Stimulated activated CD4-positive, alpha-beta T cell treated with anti-CD3 and anti-CD28 coated beads, Interleukin-4, amount 100 ng/mL, for 48 hours (primary cell): ENCODE measurements at places on chromosomes 7 and 10.

DNA sequence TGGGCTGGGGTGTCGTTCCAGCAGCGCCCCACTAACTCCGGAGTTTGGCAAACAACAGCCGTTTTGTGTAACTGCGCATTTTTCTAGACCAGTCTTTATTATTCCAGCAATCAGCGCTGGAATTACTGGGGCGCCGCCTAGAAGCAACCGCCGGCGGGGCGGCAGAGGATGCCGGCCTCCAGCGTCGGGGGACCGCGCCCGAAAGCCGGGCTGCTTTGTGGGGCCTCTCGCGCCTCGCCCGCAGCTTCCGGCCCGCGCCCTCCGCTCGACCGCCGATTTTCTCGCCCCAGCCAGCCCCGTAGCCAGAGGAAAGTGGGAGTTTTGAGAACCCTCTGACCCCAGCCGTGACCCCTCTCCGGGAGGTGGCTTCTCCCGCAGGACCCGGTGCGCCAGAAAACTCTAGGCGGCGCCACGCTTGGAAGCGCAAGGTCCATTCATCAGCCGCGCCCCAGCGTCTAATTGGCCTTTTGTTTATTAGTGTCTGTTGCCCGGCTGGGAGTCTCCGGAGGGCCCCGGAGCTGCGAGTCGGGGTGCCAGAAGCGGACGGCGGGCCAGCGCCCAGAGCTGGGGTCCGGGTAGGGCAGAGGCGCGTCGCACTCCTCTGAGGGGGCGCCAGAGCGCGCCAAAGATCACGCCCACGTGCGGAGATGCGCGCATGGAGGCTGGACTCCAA lies 10.7 kb downstream of the EMX2 start:
- DNase-seq = no peak

- no peak for DNase-seq
These were observed 148.6 kb downstream of the CYP26A1 start for GRCh38 chr10:93222211-93222754.

GRCh38 chr10:5442065-5442989 lies 30.0 kb downstream of the NET1 start:
- no peak for DNase-seq

- DNase-seq = no peak
These were observed 151.8 kb downstream of the KCNMA1 start for GRCh38 chr10:77485847-77486246.

- DNase-seq = no peak
These were observed 10.0 kb downstream of the MTURN start for GRCh38 chr7:30144657-30145306.

DNA sequence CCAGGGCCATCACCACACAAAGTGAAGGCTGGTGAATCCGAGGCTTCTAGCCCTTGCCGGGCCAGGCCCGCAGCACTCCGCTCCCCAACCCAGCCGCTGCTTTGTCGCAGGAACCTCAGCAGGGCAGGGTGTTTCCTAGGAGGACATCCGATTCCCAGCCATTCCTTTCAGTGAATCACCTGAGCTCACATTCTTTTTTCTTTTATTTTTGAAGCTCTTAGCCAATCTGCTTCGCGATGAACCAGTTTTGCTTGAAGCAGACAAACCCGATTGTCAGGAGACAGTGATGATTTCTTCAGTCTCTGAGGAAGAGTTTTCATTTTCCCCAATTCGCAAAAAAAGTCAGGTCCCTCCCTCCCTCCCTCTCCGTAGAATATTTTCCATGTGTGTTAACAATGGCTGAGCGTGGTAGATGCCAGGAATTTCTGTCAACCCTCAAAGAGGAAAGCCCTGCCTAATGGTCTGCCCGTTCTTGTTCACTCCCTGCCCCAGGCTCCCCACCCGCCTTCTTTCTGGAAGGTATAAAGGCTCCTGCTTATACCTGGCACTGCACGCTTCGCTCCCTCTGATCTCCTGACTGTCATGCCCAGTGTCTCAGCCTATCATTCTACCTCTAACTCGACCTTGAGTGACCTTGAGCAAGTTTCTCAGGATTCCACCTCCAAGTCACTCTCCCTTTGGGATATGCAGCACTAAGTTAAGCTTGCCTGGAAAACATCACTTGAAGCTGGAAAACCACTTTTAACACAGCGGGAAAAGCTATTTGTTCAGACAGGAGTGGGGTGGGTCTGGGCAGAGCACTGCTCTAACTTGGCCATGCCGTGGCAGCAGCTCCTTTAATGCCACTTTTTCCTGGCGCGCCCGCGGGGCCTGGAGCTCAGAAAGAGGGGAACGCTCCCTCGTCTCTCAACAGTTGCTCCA lies 35.1 kb downstream of the EGFR start:
- no peak for DNase-seq

DNA sequence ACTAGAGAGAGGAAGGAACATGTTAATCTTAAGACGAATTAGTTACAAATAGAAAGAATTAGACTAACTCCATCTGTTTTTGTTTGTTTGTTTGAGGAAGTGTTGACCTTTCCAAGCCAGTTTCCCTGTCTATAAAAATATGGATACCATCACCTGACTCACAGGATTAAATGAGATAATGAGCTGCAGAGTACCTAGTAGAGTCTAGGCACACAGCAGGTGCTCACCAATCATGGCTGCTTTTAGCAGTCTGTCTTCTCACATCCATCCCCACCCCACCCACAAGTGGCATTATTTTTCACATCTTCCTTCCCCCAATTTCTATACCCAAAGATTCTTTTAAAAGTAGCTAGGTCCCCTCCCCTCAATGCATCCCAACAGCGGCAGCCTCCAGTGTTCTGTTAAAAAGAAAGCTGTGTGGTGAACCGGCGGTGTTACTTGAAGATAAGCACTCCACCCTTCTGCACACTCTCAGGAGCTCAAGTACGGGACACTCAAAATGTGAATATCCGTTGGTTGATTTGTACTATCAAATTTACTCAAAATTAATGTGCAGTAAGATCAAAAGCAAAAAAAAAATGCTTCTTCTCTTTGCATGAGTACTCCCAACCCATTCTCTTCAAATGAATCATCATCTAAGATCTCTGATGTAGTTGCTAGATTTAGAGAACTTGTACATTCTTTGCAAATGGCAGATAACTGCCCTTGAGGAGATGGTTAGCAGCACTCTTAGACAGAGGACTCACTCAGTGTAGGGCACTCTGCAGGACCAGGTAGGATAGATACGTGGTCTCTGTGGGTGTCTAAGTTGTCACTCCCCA lies 145.4 kb upstream of the ASAH2 start:
- no peak for DNase-seq

GRCh38 chr10:74586088-74586585 lies 240.3 kb upstream of the KAT6B start:
- peak; percentile 14 for DNase-seq

GRCh38 chr7:32879460-32879859 lies 12.1 kb downstream of the KBTBD2 start:
- DNase-seq = no peak

DNA sequence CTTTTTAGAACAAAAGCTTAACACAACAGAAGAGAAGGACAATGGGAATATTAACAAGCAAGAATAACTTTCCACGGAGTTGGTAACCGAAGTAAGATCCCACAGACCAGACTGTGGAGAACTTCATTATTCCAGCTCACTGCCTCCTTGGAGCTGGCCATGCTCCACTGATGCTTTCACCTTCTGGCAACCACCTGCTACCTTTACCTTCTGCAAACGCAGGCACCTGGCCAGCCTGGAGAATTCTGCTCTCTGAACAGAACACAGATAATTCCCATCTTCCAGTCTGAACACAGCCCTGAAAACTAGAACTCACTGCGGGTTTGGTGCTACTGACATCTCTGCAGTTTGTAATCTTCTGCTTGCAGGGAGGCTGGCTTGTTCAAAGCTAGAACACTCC lies 66.5 kb downstream of the JAZF1 start:
- no peak for DNase-seq

GRCh38 chr7:124813994-124814798 lies 48.6 kb upstream of the GPR37 start:
- no peak for DNase-seq

DNA sequence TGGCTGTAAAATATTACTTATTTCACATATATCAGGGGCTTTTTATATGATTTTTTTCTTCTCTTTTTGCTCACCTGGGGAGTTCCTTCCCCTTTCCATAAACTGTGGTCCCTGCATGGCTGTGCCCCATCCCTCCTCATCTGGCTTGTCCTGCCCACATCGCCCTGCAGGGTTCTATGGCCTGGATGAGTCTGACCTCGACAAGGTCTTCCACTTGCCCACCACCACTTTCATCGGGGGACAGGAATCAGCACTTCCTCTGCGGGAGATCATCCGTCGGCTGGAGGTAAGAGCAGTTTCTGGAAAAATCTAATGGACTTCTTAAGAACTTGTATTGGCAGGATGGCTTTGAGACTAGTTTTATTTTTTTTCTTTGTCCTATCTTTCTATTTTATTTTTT lies 60.1 kb downstream of the OGDH start:
- no peak for DNase-seq
